ENCODE measurements at places on chromosomes 2 and 18.

DNA sequence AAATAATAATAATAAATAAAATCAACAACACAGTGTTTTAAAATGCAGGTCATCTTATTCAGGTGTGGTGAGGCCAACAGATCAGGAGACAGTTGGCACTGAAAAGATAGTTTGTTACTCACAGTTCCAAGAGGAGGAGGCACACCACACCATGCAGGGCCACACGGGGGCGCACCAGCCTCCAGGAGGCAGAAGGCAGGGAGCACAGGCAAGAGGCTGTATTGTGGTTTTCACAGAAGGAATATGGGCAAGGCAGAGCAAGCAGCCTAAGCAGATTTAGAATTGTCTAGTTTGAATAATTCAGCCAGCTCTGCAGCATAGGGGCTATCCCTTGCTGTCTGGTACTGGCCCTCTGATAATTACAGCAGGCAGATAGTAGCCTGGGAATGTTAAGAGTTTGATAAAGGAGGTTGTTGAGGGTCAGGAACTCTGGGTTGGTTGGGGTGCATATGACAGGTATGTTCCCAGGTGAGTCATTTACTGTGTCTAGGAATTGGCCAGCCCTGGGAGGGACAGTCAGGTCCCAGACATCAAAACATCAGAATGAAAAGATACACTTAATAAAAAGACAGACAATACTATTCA lies 31.3 kb downstream of the KIAA2012 start:
- DNase-seq = no peak

- DNase-seq = no peak
These were observed 22.7 kb upstream of the LINC00305 start for GRCh38 chr18:64171576-64171975.

- DNase-seq = no peak
These were observed 9.7 kb downstream of the CCDC150 start for GRCh38 chr2:196649202-196649601.

GRCh38 chr18:3448838-3449511 lies 997 bp upstream of the TGIF1 start:
- peak; percentile 15 for DNase-seq

GRCh38 chr18:31039426-31039825 lies 3.1 kb downstream of the DSC3 start:
- no peak for DNase-seq

DNA sequence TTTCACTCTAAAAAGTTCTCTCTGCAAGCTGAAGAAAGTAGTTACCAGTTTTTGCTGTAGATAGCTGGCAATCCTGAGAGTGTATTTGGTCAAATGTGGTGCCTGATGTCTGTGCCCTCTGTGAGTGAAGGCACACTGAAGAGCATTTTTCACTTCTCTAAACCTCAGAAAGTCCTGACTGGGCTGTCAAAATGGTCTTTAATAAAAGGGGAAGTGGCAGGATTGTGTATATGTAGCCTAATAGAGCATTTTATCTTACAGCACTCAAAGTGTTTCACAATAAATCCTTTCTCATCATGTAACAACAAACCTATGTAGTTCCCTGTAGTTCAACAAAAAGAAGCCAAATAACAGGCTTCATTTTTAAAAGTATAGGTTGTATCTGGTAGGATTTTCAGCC lies 1552.3 kb upstream of the SLC39A10 start:
- DNase-seq = no peak

- DNase-seq = no peak
These were observed 270.0 kb downstream of the SLC4A3 start for GRCh38 chr2:219897456-219897855.

- DNase-seq = no peak
These were observed 120.6 kb downstream of the ZNF407 start for GRCh38 chr18:74718312-74718711.

- no peak for DNase-seq
These were observed 5.1 kb downstream of the GPR75 start for GRCh38 chr2:53854678-53855077.

DNA sequence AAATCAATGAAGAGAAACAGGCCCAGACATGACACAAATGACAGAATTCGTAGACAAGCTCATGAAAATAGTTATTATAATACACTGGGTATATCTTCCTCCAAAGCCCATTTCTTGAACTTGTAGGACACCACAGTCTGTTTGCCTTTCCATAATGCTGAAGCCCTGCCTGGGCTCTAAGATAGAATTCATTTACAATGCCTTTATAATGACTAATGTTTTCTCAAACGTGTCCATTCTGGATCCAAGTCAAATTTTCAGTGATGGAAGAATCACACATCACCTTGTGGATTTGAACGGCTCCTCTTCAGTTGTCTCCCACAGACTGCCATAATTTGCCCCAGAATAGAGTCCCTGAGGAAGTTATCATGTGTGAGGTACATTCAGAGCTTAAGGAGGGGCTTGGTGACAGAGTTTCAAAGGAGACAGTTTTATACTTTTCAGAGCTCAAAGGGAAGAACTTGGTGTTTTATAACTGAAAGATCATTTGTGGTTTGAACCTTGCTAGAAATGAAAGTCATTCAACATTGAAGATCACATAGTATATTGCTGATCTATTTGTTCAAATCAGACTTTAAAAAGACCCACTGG lies 38.2 kb downstream of the CASP8 start:
- DNase-seq = no peak

DNA sequence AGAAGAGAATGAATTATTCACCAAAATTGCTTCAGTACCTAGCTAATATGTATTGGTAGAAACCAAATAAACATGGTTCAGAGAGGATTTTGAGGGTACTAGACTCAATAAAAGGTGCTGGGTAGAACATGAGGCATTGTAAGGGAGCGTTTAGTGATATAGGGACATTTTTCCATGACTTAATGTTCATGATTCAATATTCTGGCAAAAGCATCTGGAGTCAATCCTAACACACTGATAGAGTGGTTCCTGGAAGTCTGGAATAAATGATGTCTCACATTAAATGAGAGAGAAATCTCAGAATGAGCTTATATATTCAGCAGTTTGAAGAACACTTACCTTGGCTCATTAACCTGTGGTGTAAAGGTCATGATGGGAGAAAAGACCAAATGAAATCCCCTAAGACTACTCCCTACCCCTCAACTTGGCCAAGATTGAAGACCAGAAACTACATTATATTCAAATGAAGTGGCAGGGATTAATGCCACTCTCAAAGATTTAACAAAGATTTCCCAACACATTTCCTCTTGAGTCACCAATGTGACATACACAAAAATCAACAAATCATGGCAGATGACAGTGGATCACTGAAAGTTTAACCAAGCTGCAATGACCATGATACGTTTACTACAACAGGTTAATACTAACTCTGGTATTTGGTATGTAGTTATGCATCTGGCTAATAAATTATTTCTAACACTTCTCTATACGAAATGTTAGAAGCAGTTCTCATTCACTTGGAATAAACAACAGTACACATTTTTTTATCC lies 309.5 kb downstream of the SATB2 start:
- DNase-seq = no peak

GRCh38 chr2:32932825-32933755 lies 13.7 kb upstream of the LTBP1 start:
- DNase-seq = no peak

DNA sequence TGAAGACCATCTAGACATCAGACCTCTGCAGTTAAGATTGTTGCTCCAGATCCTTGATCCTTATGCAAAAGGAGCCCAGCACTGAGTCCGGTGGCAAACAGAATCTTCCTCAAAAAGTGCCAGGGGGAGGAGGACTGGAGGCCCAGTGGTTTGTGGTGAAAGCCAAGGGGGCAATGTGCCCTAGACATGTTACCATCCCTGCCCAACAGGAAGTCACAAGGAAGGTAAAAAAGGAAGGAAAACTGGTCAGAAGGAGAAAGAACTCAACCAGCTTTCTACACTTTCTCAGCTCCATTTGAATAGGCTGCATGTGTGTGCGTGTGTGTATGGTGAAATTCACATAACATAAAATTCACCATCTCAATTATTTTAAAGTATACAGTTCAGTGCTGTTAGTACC lies 25.0 kb upstream of the KDM3A start:
- DNase-seq = no peak

- DNase-seq = no peak
These were observed 425.4 kb downstream of the NYAP2 start for GRCh38 chr2:225824748-225825449.

DNA sequence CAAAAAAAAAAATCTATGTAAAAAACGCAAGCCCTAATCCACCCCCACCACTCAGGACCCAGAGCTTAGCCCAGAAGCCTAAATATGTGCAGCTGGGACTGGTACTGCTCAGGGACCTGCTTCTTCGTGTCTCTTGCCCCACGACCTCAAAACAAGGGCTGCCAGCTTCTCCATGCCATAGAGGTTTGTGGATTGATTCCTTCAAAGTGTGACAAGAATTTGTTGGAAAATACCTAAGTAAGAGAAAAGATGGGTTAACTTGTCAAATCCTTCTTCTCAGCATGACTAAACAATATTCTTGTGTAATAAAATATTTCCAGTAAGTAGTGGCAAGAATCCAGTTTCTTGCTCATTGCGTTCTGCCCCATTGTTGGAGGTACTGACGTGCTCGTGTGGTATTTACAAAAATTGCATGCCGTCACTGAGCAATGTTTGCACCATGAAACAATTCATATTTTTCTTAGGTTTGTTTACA lies 825 bp upstream of the SCYGR1 start:
- no peak for DNase-seq

- no peak for DNase-seq
These were observed 4.4 kb upstream of the VPS54 start for GRCh38 chr2:64023485-64024258.

GRCh38 chr2:239660390-239661230 lies 259.8 kb upstream of the HDAC4 start:
- no peak for DNase-seq

GRCh38 chr2:155846259-155846658 lies 486.3 kb downstream of the NR4A2 start:
- no peak for DNase-seq

GRCh38 chr2:15844211-15844801 lies 96.0 kb upstream of the MYCN start:
- no peak for DNase-seq

DNA sequence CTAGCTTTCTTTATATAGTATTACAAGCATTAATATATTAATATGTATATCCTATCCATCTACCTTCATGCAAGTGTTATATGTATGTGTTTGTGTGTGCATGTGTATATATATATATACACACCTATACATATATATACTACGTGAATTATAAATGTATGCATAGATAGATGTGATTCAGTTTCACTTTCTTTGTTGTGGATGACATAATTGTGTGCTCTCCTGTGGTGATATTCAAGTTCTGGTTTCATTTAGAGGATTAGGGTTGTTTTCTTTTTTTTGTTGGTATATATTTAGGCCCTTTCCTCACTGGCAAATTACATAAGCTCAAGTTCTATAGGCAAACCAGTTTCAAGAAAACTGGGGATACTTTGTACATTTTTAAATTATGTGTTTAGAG lies 225.7 kb upstream of the FANCL start:
- DNase-seq = no peak

GRCh38 chr2:69815717-69816116 lies 13.7 kb upstream of the GMCL1 start:
- no peak for DNase-seq

GRCh38 chr2:121483846-121484245 lies 46.8 kb upstream of the RNU4ATAC start:
- no peak for DNase-seq
